ENCODE measurements at places on chromosomes 1 and 21.
A peak's percentile ranks its signal among the peaks of the same experiment; 100 is the strongest.

DNA sequence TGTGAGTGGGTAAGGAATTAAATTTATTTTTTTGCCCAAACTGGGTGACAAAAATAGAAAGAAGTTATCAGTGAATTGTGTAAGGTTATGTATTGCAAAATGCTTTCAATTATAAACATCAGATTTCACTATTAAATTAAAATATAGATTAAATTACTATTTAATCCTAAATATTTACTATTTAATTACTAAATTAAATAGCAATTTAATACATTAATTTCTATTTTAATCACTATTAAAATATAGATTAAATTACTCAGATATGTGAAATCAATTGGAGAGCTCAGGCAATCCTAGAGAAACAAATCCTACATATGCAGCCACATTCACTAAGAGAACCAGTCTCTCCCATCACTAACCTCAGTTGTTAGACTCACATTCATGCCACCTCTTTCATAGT is 2075.8 kb downstream of the MRPL39 start:
- DNase-seq = no peak

DNA sequence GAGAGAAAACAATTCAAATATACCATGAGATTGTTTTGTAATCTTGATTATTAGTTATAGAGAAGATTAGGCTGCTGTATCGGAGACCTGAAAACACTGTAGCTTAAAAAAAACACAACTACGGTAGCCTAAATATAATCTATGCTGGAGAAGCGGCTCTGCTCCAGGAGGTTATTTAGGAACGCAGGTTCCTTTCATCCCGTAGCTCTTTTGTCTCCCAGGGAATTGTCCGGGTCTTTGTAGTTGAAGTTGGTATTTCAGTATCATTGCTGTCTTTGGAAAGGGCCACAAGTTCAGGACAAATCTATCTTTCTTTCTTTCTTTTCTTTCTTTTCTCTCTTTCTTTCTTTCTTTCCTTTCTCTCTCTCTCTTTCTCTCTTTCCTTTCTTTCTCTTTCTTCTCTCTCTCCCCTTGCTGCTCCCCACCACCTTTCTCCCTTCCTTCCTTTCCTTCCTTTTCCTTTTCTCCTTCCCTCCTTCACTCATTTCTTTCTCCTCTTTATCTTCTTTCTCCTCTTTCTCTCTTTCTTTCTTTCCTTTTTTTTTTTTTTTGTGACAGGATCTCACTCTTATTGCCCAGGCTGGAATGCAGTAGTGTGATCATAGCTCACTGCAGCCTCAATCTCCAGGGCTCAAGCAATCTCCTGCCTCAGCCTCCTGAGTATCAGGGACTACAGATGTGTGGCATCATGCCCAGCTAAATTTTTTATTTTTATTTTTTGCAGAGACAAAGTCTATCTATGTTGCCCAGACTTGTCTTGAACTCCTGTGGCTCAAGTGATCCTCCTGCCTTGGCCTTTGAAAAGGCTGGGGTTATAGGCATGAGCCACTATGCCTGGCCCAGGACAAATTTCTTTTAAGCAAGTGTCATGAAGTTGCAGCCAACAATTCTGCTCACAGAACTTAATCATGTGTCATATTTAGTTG is 10.9 kb upstream of the NFIA start:
- no peak for DNase-seq

DNA sequence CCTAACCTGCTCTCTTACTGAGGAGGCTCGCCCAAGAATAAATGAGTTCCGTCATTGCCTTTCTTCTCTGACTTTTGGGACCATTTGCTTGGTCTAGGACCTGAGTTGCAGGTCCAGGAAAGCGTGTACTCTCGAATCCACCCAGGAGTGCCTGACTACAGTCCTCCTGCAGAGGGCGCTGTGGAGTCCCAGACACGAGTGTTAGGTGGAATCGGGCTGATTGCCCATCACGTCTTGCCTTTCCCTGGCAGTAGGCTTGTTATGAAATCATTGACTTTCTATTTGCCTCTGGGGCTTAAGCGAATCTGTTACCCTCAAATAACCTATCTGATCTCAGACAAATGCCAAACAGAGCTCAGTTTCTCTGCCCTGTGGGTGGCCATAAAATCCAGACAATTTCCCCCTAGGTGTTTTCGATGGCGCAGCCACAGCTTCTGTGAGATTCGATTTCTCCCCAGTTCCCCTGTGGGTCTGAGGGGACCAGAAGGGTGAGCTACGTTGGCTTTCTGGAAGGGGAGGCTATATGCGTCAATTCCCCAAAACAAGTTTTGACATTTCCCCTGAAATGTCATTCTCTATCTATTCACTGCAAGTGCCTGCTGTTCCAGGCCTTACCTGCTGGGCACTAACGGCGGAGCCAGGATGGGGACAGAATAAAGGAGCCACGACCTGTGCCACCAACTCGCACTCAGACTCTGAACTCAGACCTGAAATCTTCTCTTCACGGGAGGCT is at the start of gene IL20:
Gene IL20, plus strand, starts transcription at position 685 of the 733 bp plus-strand sequence. CDS start 230 bp downstream, outside the sequence.
- peak; percentile 76 for DNase-seq

DNA sequence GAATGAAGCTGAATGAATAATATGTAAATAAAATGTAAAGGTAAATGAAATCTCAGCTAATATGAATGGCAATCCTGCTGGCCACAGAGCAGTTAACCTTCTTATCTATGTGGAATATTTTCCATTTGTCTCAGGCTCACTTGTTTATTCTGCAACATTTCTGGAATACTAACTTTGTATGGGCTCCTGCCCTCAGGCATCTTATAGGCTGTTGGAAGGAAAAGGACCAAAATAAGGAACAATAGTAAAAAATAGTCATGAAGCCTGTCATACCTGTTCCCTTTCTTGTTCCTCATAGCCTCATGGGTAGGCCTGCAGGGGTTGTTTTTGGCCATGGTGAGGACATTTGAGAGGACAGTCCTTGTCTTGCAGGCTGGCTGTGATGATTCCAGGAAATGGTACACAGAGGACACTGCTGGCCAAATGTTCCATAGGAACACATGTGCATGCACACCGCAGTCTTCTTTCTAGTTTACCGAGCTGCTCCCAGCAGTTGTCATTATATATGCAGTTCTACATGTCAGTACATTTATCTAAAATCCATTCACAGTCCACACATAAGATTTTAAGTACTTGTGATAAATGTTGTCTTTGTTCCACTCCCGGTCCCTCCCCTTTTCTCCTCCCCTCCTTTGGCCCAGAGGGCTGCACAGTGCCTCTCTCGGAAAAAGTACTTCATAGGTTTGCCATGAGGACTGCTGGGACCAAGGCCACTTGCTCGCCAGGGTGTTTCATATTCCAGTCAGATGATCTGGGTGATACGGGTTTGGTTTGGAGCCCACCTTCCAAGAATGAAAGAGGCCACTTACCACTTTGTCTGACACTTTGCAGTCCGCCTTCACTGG is 15.2 kb upstream of the KCNQ4 start:
- DNase-seq = no peak

- DNase-seq = no peak
Measured at GRCh38 chr1:34808051-34808810, 15.4 kb downstream of the GJA4 start.

DNA sequence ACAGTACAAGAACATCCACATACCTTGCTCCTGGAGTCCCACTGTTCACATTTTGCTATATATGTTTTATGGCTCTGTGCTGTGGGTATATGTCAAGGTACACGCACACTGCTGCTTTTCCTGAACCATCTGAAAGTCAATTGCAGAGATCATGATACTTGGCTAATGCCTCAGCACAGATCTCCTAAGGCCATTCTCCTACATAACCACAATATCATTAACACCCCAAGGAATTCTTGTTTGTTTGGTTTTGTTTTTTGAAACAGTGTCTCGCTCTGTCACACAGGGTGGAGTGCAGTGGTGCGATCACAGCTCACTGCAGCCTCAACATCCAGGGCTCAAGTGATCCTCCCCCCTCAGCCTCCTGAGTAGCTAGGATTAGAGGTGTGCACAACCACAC is 16.0 kb downstream of the CTNNBIP1 start:
- DNase-seq = no peak

- no peak for DNase-seq
Measured at GRCh38 chr1:152626744-152627143, 3.8 kb upstream of the LCE3A start.

DNA sequence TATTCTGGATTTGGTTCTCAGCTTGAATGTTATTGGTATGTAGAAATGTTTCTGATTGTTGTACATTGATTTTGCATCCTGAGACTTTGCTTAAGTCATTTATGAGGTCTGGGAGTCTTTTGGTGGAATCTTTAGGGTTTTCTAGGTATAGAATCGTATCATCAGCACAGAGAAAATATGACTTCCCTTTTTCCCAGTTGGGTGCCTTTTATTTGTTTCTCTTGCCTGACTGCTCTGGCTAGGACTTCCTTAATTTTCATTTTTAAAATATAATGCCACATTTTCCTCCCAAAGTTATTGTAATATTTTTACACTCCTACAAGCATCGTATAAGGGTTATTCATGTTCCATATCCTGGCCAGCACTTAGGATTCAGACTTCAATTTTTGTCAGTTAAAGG is 111.1 kb downstream of the FNBP1L start:
- no peak for DNase-seq

GRCh38 chr1:240598216-240599001 is 13.5 kb downstream of the GREM2 start:
- no peak for DNase-seq

DNA sequence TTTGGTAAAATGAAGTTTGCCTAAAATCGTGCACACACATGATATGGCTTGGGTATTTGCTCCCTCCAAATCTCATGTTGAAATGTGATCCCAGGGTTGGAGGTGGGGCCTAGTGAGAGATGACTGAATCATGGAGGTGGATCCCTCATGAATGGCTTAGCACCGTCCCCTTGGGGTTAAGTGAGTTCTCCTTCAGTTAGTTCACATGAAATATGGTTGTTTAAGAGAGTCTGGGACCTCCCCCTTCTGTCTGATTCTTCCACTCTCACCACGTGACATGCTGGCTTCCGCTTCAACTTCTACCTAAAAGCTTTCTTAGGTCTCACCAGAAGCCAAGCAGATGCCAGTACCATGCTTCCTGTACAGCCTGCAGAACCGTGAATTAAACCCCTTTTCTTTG is 58.4 kb downstream of the SIPA1L2 start:
- no peak for DNase-seq

GRCh38 chr1:84010136-84010535 is 11.2 kb upstream of the TTLL7 start:
- no peak for DNase-seq

DNA sequence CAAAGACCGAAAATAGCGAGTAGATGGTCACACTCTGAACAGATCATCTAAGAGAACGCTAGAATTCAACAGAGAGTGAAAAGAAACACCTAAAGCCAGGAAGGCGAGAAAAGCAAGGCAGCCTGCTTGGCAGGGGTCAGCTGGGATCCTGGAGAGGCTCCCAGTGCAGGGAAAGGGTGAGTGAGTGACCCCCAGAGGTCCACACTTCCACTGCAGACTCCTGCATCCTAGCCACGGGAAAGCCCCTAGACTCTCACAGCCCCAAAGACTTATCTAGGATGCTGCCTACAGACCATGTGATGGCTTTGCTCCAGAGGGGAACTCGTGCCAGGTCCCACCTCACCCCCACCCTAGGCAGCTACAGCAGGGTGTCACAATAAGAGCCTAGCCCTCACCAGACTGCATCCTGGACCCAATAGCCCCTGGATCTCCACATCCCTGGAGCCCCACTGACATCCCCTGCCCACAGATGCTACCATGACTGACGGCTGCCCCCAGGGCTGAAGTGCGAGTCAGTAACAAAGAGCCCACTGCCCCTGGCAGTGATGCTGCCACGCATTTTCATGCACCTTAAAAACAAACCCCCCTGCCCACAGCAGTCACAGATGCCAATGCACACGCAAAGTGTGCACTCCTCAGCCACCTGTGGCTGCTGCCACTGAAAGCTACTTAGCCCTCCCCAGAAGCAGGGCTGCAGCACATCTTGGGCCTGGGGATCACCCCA is 62.2 kb downstream of the PSMG1 start:
- DNase-seq = no peak

DNA sequence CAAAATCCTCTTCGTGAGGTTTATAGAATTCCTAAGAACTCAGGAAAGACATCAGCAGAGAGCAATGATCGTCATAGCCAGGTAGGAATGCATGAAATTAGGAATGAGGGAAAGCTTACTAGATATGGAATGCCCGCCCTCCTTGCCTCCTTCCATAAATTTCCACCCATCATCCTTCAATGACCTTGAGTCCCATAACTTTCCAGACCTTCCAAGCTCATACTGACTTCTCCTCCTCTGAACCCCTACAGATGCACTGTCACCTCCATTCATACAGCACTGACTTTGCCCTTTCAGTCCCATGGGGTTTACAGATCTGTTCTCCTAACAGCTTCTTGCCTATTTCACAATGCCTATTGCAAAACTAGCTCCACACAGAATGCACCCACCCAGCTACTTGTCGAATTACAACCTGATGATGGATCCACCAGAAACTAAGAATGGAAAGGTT is 23.8 kb upstream of the PPP1R15B start:
- DNase-seq = no peak

- DNase-seq = peak; percentile 61
Measured at GRCh38 chr1:17874710-17875109, 119.6 kb downstream of the ACTL8 start.

DNA sequence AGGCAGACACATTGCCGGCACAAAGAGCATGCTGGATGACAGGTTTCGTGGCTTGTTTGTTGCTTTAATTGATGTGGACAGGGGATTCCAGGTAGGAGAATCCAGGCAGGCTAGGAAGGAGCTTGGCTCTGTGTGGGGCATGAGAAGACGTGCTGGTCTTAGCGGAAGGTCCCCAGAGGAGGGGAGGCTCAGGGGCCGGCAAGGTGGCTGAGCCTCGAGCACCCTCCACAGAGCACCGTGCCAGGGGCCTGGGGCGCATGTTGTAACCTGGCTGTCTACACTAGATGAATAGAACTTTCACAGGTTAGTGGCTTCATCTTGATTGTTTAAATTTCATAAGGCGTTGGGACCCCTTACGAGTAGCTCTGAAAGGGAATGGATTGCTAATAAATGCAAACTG is 223.1 kb downstream of the CAMTA1 start:
- no peak for DNase-seq

DNA sequence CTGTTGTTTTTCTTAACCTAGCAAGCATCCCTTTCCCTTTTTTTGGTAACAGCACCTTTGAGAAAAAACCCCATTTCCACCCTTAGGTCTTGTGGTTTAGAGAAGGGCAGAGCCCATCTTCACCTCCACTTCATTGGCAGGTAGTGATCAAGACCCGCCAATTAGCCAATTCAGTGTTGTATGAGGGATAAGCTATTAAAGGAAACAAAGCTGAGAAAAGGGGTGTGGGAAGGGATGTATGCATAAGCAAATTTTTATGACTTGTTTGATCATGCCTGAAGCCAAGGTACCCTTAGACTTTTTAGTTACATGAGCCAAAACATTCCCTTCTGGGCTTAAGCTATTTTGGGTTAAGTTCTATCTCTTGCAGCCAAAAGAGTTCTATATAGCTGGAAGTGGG is 3.6 kb upstream of the ZNF697 start:
- no peak for DNase-seq

GRCh38 chr1:1432951-1433803 is 2.3 kb upstream of the VWA1 start:
- DNase-seq = peak; percentile 27

DNA sequence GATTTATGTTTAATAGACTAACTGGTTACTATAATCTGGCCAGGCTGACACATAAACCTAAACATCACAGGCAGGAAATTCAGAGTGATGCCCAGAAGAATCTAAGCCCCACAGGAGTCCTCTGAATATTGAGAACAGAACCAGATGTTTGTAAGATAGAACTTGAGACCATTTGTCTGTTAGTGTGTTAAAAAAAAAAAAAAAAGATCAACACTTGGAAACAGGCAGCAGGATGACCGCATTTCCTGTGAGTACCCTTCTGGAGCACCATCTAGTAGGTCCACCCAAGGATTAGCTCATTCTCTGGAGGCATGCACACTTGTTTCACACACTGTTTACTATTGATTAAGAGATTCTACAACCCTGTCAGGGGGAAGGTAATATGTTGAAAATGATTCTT is 111.4 kb upstream of the VANGL1 start:
- DNase-seq = peak; percentile 13

GRCh38 chr1:37186246-37186756 is 152.0 kb upstream of the GRIK3 start:
- DNase-seq = no peak
